Naive thymus-derived CD8-positive, alpha-beta T cell (primary cell): ENCODE measurements at places on chromosomes 6 and 20.
A peak's percentile ranks its signal among the peaks of the same experiment; 100 is the strongest.

- no peak for DNase-seq
These were observed 23.9 kb upstream of the FAM83C start for GRCh38 chr20:35316086-35316485.

DNA sequence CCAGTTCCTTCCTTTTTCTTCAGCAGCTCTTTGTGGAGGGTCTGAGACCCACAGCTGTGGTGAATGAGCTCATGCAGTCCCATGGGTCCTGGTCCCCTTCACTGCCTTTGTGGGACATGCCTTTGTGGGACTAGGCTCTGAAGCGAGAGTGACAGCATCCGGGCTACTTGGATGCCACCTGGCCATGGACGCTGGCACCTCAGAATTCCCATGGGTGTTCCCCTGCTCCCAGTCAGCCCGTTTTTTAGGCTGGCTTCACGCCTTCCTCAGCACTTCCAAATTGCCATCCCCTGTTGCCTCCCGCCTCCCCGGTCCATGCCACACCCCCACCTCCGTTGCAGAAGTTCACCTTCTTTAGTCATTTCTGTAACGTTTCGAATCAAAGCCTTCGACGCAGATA, 45.1 kb downstream of the RAMACL start:
- no peak for DNase-seq

- DNase-seq = no peak
These were observed 1.2 kb downstream of the ELOVL2 start for GRCh38 chr6:11042750-11043377.

- DNase-seq = no peak
These were observed 71.2 kb downstream of the FYN start for GRCh38 chr6:111802015-111802414.

- no peak for DNase-seq
These were observed 12.6 kb upstream of the PIGU start for GRCh38 chr20:34689486-34689885.

DNA sequence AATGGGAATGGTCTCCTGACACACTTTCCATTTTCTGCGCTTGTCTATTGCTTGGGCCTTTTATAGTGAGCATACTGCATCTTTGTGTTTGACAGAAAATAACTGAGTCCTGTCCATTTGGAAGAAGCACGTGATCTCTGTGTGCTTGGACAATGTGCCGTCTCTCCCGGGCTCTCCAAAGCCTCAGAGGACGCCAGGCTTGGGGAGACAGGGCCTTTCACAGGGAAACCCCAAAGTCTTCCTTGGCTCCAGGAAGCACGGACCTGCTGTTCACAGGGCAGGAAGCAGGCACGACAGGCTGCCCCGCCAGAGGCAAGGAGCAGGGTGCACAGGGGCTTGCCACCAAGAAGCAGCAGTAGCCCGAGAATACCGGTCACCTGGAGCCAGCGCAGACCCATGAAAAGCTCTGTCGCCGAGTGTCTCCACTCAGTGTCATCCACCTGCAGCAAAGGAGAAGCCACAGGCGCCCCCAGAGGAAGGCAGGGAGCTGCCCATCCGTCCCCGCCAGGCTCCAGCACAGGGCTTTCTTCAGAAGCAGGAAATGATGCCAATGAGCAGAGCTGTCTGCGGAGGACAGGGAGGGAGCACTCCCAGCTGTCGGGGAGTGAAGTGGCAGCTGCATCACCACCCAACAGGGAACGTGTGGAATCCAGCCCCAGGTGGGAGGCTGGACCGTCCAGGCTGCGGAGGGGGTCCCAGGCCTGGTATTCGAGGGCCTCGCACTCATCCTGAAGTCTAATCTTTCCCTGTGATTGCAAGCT, 135.1 kb downstream of the AGPAT4 start:
- DNase-seq = no peak

DNA sequence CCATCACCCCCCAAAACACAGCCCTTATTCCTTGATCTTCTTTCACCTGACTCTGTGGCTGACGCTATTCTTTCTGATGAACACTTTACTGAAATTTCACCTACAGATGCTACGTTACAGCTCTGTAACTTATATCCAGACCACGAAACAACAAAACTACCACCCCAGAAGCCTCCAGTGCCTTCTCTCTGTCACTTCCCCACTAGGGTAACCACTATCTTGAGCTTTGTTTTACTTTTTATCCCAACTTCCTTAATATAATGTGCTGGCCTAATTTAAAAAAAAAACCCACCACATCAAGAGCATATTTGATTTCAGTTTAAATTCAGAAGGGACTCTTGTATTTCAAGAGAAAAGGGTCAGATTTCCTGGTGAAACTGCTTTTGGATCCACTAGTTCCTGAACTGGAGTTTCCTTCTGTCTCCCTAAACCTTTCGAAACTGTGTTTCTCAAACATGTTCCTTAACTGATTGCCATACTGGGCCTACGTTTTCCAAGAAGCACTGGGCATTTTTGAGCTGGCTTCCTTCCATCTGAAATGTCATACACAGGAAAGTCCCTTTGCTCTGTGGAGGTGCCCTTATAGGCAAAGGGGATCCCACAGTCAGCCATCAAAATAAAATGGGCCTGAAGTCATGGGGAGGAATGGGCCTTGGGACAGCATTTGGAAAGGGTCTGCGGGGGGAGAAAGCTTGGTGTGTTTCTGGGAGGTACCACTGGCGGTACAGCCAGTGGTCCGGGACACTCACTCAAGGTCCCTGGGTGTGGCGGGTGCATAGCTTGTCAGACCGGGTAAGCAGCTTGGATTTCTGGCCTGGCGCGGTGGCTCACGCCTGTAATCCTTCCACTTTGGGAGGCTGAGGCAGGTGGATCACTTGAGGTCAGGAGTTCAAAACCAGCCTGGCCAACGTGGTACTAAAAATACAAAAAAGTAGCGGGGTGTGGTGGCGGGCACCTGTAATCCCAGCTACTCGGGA, 25.8 kb upstream of the RTF2 start:
- no peak for DNase-seq

DNA sequence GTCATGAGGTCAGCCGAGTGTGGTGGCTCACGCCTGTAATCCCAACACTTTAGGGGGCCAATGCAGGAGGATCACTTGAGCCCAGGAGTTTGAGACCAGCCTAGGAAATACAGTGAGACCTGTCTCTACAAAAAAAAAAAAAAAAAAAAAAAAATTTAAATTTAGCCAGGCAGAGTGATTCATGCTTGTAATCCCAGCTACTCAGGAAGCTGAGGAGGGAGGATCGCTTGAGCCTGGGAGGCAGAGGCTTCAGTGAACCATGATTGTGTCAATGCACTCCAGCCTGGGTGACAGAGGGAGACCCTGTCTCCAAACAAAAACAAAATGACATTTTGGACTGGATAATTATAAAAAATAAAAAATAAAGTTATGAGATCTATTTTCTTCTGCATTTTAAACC, 56.2 kb downstream of the ADGRF1 start:
- DNase-seq = no peak

DNA sequence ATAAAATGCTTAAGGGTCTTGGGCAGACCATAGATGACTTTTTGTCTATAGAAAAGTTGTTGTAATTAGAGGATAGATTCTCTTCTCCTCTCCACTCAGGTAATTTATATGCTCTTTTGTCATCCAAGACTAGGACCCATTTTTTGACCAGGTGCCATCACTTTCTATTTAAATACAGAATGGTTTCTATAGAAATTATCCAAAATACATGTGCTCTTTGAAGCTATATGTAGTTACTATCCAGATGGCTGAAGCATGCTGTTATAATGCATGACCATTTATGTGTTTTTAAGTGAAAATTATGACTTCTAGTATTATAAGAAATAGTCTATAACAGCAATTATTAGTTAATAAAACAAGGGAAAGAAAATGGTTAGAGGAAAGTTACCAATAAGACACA, 3.0 kb upstream of the MLIP start:
- DNase-seq = no peak

DNA sequence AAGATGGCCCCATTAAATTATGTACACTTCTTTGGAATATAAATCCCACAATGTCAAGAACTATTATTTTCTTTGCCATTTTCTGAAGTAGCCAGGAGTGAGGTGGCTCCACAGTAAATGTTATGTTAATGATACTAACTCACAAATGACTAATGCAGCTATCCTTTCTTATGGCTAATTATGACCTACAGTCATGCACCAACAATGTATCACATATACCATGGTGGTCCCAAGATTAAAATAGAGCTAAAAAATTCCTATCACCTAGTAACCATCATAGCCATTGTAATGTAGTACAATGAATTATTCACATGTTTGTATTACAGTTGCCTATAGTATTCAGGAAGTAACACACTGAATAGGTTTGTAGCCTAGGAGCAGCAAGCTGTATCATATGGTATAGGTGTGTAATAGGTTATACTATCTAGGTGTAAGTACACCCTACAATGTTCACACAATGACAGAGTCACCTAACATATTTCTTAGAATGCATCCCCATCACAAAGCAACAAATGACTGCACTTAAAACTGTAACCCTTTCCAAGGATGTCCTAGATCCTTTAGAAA, 15.3 kb downstream of the ECHDC1 start:
- DNase-seq = no peak

GRCh38 chr6:7041511-7042026, 66.2 kb upstream of the RREB1 start:
- peak; percentile 12 for DNase-seq

DNA sequence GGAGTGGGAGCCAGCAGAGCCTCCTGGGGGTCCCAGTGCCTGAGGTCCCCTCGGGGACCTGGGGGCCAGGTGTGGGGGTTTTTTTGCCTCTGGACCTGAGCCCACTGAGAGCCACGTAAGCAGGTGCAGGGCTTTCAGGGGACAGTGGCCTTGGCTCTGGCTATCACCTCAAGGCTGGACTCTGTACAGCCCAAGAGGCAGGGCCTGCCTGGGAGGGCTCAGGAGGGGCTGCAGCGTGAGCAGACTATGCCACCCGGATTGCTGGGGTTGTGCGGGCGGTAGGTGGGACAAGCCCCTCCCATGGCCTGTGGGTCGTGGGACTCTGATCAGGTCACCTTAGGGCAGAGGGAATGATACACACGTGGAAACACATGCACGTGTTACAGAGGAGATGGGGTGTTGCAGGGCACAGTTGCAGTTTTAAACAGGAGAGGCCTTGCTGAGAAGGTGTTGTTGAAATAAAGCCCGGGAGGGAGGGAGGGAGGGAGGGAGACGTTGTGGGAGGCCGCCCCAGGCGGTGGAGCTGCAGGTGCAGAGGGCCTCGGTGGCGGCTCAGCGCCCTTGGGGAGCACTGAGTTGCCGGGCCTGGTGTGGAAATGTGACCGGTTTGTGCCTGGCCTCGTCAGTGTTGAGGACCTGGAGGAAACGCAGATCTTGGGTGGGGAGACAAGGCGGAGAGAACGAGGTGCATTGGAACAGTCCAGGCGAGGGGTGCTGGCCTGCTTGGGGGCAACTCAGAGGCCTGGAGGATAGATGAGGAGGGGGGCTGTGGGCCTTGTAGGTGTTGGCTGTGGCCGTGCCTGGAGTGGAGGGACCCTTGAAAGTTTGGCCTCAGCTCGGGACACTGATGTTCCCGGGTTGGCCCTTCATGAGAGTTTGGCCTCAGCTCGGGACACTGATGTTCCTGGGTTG, 2.3 kb downstream of the TCEA2 start:
- DNase-seq = no peak

GRCh38 chr6:36642913-36643817, 35.3 kb upstream of the CDKN1A start:
- DNase-seq = no peak

GRCh38 chr20:23826541-23827021, at the start of gene CST2:
Gene CST2 (minus strand): TSS chr20:23826729. CDS start chr20:23826660, 69 bp downstream.
- DNase-seq = no peak

DNA sequence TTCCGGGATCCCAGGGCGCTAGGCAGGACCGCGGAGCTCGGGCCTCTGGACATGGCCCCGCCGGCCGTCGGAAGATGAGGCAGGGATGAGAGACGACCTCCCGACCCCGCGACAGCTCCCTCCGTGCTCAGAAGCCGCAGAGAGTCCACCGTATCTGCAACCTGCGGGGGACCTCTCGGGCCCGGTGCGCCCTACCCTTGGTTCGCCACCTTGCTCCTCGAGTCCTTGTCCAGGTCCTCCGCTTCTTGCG, 301 bp downstream of the PPP1R3D start:
- DNase-seq = no peak

DNA sequence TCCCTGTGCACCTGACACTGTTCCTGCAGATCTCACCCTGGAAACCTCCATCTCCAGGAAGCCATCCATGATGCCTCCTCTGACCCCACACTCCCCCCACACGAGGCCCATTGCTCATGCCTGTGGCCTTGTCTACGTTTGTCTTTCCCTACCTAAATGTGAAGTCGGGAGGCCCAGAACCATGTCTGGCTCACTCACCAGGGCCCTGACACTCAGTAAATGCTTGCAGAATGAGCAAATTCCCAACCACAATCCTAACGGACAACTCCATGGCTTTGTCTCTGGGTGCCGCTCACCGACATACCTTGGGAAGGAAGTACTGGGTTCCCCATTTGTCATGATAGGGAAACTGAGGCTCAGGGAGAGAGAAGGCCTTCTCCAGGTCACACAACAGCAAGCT, 7.3 kb downstream of the PEDS1 start:
- DNase-seq = no peak

- DNase-seq = no peak
These were observed 912.3 kb upstream of the SLC35B3 start for GRCh38 chr6:9347608-9348007.

DNA sequence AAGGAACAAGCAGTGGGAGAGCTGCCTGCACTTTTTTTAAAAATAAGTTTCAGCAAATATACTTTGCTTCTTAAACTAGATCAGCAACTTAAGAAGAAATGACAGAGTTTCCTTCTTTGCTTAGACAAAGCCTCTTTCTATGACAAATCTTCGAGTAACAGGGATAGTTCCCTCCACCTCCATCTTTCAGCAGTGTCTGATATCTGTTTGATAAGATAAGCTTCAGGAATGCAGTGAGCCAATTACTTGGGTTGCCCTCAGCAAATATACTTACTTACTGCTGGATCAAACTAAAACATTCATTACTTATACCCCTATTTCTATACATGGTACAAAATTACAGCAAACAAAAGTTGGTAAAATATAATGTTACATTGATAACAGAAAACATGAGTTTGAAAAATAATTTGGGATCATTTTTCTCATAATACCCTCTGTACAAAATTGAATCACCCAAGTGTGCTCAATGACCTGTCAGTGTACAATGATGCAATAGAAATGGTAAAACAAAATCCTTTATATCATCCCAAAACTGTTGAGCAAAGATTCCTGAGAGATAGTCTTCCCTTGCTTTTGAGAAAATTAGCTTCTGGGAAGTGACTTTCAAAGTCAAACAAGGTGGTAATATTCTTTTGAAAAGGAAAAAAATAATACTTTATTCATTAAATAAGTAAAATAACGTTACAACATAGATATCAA, 24.5 kb downstream of the FRK start:
- no peak for DNase-seq

- peak; percentile 64 for DNase-seq
These were observed 5.3 kb downstream of the MMP9 start for GRCh38 chr20:46013829-46014516.

DNA sequence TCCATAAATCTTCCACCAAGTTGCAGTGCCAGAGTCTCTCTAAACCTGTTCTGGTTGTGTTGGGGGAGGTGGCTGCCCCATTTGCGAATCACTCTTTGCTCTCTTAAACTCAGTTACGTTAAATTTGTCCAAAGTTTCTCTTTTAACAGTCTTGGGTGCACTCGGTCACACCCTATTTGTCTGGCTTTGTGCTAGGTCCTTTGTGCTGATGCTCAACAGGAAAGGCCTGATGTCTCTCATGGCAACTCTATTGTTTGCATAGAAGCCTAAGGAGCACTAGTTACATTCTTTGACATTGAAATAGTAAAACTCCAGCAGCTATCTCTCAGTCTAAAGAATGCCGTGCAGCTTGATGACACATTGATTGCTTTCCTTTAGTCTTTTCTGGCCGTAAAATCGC, 105.1 kb downstream of the TRMT11 start:
- DNase-seq = no peak
